Activated CD8-positive, alpha-beta memory T cell treated with anti-CD3 and anti-CD28 coated beads for 1 hour (primary cell): ENCODE measurements at places on chromosomes 7 and 10.

DNA sequence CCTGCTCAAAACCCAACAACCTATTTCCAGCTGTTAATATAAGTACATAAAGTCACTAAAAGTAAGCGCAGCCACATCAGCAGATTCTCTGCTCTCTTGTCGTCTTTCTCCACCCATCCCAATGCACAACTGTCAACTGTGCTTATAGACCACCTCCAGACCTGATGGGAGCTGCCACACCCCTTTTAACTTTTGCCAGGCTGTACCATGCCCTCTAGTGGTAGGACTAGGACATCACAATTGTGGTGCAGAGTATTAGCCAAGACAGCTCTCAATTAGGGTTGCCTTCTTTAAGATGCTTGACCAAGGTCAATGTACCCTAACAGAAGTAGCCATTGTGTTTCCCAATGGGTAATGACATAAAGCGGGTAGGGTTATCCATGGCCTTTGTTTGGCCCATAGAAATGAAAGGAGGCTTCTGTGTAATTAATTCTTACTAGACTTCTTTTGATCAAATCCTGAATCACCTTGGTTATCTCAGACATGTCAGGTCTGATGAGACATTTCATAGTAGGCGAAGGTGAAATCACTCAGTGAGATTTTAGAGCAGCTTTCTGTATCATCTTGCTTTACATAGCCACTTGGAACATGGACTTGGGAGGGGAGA, 68.1 kb downstream of the SCRN1 start:
- no peak for DNase-seq

DNA sequence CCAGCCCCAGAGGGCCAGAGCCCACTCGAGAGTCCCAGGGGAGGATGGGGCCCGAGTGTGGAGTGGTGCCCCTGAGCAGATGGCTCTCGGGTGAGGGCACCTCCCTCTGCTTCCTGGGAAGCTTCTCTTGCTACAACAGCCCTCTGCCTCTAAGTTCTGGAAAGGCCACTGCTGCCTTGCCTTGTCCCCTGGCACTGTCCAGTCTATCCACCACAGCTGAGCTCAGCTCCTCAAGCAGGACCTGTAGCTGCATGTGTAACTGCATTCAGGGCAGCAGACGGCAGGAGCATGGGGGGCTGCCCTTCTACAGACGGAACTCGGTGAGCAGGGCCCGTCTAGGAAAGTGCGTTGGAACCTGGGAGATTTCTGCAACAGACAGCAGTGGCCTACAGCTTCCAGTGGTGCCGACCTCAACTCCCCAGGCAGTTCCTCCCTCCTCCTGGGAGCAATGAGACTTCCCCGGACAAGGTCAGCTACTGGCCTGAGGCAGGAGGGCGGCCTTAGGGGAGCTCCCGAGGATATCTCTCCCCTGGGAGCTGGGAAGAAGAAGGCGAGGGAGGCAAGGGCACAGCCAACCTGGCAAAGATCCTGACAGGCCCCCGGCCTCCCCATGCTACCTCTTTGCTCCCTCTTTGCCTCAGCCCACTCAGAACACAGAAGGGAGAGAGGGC, 88.5 kb downstream of the DLG5 start:
- DNase-seq, result no peak

DNA sequence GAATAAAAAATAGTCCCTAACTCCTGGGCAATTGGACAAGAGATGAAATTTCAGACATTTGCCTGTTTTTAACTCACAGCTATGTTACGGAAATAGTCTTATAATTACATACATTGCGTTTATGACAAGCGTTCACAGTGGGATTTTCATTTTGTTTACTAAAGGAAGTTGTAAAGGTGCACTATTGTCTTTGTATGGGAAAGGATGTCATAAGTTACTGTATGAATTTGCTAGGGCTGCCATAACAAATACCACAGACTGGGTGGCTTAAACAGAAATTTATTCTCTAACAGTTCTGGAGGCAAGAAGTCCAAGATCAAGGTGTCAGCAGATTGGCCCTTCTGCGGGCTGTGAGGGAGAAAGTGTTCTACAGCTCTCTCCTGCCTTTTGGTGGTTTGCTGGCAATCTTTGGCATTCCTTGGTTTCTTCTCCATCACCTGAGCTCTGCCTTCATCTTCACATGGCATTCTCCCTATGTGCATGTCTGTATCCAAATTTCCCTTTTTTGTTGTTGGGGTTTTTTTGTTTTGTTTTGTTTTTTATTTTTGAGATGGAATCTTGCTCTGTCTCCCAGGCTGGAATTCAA, 5.6 kb downstream of the NFE2L3 start:
- no peak for DNase-seq

- DNase-seq, result no peak
Observed at GRCh38 chr7:45704683-45705016, 130.5 kb downstream of the ADCY1 start.

GRCh38 chr10:86630079-86630478, 24.3 kb upstream of the OPN4 start:
- DNase-seq, result no peak

DNA sequence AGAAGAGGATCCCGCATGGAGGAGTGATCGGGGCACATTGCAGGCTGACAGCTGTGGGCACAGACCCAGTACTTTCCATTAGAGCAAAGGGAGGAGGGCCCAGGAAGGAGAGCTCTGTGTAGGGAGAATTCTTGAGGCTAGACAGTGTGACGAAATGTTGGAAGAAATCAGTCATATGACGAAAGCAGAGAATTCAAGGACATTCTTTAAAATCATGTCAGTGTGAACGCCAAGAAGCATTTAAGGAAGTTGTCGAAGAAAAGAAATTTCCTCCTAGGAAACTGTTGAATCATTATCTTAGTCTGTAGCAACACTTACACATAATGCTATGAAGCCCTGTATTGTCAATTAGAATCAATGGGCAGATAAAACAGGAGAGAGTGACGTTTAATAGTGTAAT, 191.3 kb upstream of the ADARB2 start:
- DNase-seq, result no peak

- no peak for DNase-seq
Observed at GRCh38 chr7:2104716-2105115, 128.0 kb downstream of the MAD1L1 start.

- no peak for DNase-seq
Observed at GRCh38 chr7:105139381-105139780, 125.4 kb downstream of the KMT2E start.

- DNase-seq, result no peak
Observed at GRCh38 chr7:69803699-69804516, 205.6 kb downstream of the AUTS2 start.

DNA sequence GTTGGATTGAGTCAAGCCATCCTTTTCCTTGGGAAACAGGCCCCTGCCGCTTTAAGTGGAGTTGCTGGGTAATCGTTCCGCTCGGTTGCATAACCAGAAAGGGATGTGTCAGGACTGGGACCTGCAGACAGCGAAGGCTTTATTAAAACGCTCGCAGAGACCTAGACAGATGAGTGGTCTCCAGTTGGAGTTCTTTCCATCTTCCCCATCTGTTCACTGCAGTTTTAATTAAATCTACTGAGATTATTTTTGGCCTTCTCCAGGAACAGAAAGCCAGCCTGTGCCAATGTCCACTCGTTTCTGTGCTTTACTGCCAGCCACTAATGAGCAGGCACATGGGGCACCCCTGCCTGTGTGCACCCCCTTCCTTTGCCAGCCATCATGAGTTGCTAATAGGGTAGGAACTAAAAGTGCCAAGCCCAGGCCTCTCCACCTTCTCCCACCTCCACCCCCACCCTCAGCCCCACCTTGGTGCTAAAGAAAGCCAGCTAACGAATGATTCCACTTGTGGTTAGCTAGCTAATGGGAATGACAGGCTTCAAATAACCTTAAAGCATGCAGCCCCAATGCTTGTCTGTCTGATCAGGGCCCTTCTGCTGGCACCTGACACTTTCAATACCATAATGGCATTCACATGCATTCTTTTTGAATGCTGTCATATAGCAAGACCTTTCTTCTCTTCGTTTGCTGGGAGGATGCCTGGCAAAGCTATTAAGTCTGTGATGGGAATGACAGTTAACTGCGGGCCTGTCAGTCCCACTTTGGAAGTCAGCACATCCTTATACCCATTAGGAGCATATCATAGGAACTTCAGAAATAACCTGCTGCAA, 556.8 kb upstream of the GALNT17 start:
- no peak for DNase-seq

DNA sequence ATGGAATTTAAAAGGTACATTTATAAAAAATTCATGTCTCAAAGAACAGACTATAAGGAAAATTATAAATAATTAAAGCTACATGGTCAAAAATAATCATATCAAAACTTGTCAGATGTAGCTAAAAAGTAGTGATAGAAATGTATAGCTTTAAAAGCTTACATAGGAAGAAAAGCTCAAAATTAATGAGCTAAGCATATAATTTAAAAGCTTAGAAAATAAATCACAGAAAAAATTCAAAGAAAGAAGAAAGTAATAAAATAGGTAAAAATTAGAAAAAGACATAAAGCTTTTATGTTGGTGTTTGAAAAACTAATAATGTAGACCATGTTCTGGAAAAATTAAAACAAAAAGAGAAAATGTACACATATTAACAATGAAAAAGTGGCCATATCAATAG, 5.3 kb downstream of the TCAF1 start:
- no peak for DNase-seq

DNA sequence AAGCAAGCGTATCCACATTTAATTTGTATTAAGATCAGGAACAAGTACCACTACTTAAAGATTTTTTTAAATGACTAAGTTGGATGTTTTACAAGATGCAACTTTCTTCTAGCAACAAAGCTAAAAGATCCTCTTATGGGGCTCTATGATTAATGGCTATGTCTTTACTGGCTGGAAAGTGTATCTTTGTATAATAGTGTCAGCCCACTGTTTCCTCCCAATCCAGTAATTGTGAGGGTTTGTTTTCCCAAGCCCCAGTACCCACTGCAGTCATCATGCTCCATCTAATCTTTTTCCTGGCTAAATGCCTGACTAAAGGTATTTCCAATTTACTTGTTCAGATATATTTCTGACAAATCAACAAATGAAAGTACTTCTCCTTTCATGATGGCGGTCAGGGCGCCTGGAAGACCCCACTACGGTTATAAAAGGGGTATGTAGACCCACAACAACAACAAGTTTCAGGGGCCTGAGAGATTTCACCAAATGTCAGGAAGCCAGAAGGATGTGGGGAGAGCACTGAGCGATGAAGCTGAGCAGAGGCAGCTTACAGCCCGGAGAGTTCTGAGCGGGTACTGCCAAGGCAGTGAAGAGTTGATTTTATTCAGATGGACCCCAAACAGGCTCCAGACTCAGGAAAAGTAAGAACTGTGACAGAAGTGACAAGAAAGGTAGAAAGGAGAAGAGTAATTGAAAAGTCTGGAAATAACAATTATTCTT, 222.6 kb upstream of the KLF14 start:
- DNase-seq, result no peak

GRCh38 chr7:22200238-22200637, 156.7 kb downstream of the RAPGEF5 start:
- no peak for DNase-seq

GRCh38 chr10:79386637-79387465, 39.6 kb downstream of the PPIF start:
- DNase-seq, result no peak

- DNase-seq, result no peak
Observed at GRCh38 chr7:28957751-28958234, 337 bp downstream of the TRIL start.

DNA sequence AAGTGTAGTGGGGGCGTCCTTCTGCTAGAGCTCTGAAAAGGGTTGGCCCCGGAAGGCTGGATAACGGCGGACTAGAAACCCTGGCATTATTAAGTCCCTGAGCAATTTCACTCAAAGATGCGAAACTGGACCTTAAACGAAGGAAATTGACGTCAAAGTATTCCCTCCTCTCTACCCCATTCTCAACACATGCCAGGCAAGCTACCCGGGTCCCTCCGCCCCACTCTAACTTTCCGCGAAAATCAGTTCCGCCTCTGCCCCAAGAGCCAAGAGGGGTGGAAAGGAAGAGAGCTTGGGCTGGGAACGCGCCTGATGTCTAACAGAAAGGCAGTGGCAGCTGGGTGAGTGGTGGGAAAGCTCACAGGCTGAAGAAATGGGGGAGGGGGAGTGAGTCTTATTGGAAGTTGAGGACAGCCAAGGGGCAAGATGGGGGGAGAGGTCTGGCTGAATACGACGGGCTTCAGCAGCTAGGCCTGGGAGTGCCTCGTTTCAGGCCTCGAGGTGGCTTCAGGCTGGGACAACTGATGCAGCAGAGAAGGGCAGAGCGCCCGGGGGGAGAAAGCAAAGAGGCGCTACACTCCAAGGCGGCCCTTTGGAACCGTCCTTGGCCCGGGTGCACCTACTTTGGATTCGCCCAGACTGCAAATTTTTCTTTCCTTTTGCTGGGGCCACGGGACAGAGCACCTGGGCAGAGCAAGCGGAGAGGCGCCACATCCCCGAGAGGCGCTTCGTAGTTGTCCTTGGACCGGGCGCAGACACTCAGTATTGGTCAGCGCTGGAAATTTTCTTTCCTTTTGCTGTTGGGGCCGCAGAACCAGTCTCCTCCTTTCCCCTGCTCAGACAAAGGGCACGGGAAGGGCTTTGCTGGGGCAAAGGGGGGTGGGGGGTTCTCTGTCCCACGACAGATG, 2.0 kb upstream of the FEZF1 start:
- no peak for DNase-seq

- no peak for DNase-seq
Observed at GRCh38 chr7:81993186-81993585, 223.3 kb upstream of the HGF start.

- DNase-seq, result no peak
Observed at GRCh38 chr7:155483868-155484325, 26.0 kb downstream of the EN2 start.

DNA sequence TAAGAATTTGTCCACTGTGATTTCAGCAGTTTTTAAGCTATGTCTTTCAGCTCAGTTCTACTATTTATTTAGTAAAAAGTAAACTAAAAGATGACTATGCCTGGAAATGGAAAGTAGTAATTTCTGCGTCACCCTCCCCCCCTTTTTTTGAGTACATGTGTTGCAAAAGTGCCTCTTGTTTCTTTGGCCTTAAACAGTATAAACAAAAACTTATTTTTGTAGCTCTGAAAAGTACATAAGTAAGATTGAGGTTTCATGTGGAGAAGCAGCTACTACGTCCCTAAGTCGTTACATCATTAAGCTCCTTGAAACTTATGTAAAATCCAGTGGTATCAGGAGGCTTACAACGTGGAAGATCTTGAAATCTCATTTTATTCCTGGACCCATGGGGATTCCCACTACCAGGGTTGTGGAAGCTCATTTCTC, 46.3 kb upstream of the HBP1 start:
- DNase-seq, result no peak
